T-helper 17 cell (primary cell): ENCODE measurements at places on chromosomes 3 and 15.

DNA sequence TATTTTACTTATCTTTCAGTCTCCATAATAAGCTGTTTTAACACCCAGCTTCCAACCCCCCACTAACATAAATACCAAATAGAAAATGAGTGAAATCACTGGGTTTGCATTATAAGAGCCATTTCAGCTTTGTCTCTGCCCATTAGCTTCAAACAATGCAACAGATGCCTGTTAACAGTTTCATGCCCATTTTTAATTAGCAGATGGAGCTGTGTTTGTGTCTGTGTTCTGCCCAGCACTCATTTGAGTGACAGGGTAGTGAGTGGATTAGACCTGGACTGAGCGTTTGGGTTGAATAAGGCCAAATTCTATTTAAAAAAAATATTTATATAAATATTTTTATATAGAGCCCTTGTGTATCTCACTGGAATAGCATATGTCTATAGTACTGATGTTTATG lies 7.4 kb downstream of the RAB8B start:
- DNase-seq, result no peak

DNA sequence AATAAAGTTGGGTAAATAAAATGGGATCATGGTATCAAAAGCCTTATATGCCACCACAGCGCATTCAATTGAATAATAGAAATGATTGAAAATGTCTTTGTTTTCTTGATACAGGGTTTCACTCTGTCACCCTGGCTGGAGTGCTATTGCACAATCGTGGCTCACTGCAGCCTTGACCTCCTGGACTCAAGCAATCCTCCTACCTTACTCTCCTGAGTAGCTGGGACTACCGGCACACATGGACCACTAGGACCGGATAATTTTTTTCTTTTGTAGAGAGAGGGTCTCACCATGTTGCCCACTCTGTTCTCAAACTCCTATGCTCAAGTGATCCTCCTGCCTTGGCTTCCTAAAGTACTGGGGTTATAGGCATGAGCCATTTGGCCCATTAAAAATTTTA lies 33.8 kb upstream of the BBX start:
- DNase-seq, result no peak

DNA sequence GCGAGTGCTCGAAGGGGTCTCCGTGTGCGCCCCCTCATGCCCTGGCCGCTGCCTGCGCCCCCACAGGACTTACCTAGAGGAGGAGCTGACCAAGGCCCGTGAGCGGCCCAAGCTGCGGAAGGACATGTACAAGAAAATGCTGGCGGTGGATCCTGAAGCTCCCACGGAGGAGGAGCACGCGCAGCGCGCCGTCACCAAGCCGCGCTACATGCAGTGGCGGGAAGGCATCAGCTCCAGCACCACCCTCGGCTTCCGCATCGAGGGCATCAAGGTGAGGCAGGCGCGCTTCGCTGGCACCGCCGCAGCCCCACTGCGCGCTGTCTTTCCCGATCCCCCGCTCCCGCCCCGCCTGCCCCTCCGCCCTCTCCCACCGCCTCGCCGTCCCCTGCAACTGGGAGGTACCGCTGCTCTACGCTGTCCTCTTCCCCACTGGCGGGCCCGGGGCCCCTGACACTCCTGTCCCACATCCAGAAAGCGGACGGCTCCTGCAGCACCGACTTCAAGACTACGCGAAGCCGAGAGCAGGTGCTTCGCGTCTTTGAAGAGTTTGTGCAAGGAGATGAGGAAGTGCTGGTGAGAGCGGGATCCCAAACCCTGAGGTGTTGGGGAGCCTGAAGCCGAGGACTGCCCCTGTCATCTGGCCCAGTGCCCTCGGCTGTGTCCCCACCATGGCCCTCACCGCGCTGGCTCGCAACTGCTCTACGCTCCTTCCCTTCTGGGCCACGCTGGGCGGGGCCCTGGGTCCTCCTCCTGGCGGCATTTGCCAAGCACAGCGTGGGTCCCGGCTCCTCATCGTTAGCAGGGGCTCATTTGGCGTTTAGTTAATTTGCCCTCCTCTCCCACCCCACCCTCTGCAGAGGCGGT lies 8.5 kb downstream of the ITPKA start:
- DNase-seq, result no peak

DNA sequence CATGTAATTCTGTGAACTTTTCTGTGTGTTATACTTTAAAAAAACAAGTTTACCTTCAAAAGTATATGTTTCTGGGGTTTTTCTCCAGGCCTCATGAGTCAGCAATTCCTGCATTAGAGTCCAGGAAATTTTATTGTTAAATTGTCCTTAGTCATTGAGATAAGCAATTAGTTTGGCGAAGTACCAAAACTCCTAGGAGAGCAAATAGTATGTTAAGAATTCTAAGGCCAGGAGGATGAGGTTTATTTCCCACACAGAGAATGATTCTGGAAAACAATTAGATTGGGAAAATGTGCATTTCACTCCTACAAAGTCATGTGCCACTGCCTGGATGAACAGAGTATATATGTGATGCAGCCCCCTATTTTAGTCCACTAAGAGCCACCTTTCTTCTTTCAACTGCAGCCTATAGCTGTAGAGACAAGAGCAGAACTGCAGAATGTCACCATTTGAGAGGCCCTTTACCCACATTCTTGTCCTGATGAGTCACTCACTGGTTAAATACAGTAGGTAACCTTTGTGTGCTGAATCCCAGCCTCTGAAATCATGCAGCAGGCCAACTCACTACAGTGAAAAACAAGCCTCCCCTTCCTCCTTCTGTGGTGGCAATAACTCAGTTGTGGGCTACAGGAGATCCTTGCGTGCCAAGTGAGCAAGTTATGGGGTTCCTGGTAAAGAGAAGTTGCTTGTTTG lies 452.8 kb upstream of the THBS1 start:
- no peak for DNase-seq

GRCh38 chr3:110126065-110126464 lies 788.7 kb upstream of the DPPA4 start:
- DNase-seq, result no peak

- no peak for DNase-seq
Measured at GRCh38 chr3:155941354-155941753, 70.9 kb downstream of the GMPS start.

GRCh38 chr3:37887824-37888223 lies 26.1 kb downstream of the CTDSPL start:
- DNase-seq, result no peak

GRCh38 chr15:56222302-56222701 lies 21.4 kb downstream of the RFX7 start:
- no peak for DNase-seq

- DNase-seq, result no peak
Measured at GRCh38 chr3:55166576-55167555, 239.0 kb upstream of the LRTM1 start.

GRCh38 chr15:29043736-29044502 lies 158.1 kb downstream of the APBA2 start:
- DNase-seq, result no peak
